Activated CD8-positive, alpha-beta T cell treated with anti-CD3 and anti-CD28 coated beads for 36 hours (primary cell): ENCODE measurements at places on chromosomes 5 and 9. TPM values are rescaled to one million over a fixed set of nuclear protein-coding genes. Genes with fewer than 3 reads are reported as not detected.

DNA sequence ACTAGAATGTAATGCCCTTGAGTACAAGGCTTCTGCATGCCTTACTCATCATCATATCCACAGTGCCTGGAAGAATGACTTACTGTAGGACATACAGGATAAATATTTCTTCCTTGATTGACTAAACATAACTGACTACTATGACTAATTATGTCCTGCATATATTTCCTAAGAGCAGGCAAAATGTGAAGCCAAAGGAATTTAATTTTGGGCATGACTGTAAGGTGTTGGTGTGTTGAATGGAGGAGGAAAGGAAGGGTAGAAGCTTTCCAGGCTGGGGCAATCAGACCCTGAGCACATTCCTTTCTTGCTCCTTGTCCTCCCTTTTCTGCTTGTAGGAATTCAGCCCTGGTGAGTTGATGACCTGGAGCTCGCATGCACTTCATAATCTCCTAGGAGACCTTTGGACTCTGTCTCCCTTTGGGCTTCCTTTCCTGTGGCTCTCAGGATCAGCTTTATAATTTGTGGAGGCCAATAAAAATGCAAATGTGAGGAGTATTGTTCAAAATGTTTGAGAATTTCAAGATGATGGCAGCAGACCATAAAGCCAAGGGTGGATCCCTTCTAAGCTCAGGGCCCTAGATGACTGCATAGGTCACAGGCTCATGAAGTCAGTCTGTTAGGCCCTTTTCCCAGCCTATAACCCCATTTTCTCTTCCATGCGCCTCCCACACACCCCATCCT lies 174.0 kb downstream of the HMHB1 start:
- no peaks in the 10 kb centered on the region for H3K36me3 ChIP-seq
- no peak overlapping the region for H3K4me3 ChIP-seq
- DNase-seq: no peak
- H3K27me3 ChIP-seq: peaks cover 3% of the 10 kb centered on the region

DNA sequence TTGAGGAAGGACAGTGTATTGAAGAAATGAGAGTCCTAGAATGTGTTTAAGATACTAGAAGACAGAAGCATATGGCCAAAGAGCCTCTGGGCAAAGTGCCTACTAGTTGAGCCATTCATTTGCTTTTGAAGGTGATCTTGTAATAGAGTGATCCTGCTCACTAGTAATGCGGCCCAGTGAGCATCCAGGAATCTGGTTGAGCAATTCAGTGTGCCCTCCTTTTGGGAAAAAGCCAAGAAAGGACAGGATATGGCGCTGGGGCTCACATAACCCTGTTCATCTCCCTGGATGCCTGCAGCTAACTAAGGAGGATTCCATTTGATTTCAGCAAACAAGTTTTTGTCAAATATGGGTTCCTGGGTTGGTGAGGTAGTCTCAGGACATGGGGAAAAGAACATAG lies 16.3 kb downstream of the ADAM19 start:
- peaks cover 11% of the 10 kb centered on the region for H3K4me1 ChIP-seq
- DNase-seq: no peak
- H3K4me3 ChIP-seq: no peak overlapping the region
- H3K27me3 ChIP-seq: peaks cover 2% of the 10 kb centered on the region
- H3K36me3 ChIP-seq: peaks cover 2% of the 10 kb centered on the region
- no peak overlapping the region for H3K27ac ChIP-seq

DNA sequence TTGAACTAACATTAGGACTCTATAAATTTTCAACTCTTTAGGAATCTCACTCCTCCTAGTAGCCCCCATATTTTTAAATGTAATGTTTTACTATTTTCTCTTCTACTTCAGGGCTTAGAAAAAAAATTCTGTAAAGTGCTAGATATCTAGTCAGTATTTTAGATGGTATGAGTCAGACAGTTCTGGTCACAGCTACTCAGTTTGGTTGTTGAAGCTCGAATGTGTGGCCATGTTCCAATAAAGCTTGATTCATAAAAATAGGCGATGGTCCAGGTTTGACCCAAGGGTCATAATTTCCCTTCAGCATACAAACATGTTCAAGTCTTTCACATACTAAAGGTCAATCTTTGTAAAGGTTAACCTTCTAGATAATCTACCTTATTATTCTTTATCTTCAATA lies 566.0 kb upstream of the CDH18 start:
- H3K36me3 ChIP-seq: no peaks in the 10 kb centered on the region
- H3K4me3 ChIP-seq: no peak overlapping the region
- no peaks in the 10 kb centered on the region for H3K4me1 ChIP-seq
- H3K27me3 ChIP-seq: no peaks in the 10 kb centered on the region

GRCh38 chr5:91160714-91161285 lies 222.3 kb downstream of the ARRDC3 start:
- no peaks in the 10 kb centered on the region for H3K27me3 ChIP-seq
- peaks cover 21% of the 10 kb centered on the region for H3K4me1 ChIP-seq
- H3K4me3 ChIP-seq: no peak overlapping the region
- DNase-seq: no peak

DNA sequence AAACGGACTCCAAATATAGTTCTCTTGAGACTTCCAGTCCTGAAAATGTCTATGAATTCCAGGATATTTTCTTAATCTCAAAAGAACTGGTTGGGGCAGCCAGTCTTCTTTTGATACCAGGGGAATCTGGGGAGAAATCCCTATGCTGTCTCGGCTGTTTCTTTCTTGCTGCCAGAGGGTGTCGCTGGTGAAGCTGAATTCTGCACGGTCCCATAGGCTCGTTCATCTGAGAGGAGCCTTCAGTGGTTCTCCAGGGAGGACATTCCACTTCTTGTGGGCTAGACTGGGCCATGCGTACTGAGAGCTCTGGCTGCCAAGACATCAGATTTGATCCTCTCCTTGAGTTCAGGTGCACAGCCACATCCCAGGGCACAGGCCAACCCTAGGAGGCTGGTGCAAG lies 155.0 kb upstream of the CLINT1 start:
- no peak overlapping the region for H3K27ac ChIP-seq
- H3K27me3 ChIP-seq: peaks cover 22% of the 10 kb centered on the region
- H3K36me3 ChIP-seq: no peaks in the 10 kb centered on the region
- DNase-seq: peak; percentile 7

GRCh38 chr9:79584655-79584982 lies 12.9 kb downstream of the TLE4 start:
- no peaks in the 10 kb centered on the region for H3K27me3 ChIP-seq
- H3K27ac ChIP-seq: no peak overlapping the region
- H3K36me3 ChIP-seq: peaks cover 22% of the 10 kb centered on the region
- no peak overlapping the region for H3K4me3 ChIP-seq

- no peak overlapping the region for H3K27ac ChIP-seq
- H3K36me3 ChIP-seq: no peaks in the 10 kb centered on the region
- no peak overlapping the region for H3K4me3 ChIP-seq
- H3K27me3 ChIP-seq: no peaks in the 10 kb centered on the region
- no peak for DNase-seq
- H3K4me1 ChIP-seq: no peaks in the 10 kb centered on the region
These were observed 396.2 kb downstream of the EFNA5 start for GRCh38 chr5:107274571-107274970.

DNA sequence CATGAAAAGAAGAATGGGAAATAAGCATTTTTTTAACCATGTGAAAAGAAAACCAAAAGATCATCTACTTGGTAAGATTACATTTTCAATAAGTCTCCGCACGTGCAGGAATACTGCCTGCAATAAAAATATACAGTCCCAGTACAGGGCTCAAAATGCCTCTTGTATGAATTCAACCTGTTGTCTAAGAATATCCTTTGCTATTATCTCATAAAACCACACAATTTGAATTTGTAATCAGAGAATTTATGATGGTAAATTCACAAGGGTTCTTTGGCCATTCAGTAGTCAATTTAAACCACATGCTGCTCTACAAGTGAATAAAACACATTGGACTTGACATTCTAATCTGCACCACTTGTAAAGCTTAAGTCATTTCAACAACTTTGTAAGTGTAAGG lies 46.6 kb downstream of the ST8SIA4 start:
- H3K36me3 ChIP-seq: peaks cover 53% of the 10 kb centered on the region
- H3K4me1 ChIP-seq: peaks cover 62% of the 10 kb centered on the region
- H3K4me3 ChIP-seq: no peak overlapping the region
- no peak for DNase-seq
- peak overlapping the region; percentile 25 for H3K27ac ChIP-seq
- H3K27me3 ChIP-seq: no peaks in the 10 kb centered on the region

DNA sequence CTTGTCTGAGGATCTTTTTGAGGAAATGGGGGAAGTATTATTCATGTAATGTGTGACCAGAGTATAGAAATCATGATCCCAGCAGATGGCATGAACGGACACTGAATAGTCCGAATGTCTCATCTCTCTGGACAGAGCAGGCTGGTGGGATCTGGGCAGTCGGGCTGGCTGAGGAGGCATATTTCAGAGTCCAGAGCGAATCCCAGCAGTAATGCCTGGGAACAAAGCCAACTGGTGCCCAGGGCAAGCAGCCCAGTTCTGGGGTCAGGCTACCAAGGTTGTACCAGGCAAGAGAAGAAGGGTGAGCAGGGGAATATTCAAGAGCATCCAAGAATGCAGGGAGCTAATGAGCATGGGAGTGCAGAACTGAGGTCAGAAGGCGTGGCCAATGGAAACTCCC lies 306.4 kb downstream of the ZSWIM6 start:
- no peak overlapping the region for H3K27ac ChIP-seq
- no peaks in the 10 kb centered on the region for H3K36me3 ChIP-seq
- H3K27me3 ChIP-seq: peaks cover 3% of the 10 kb centered on the region

DNA sequence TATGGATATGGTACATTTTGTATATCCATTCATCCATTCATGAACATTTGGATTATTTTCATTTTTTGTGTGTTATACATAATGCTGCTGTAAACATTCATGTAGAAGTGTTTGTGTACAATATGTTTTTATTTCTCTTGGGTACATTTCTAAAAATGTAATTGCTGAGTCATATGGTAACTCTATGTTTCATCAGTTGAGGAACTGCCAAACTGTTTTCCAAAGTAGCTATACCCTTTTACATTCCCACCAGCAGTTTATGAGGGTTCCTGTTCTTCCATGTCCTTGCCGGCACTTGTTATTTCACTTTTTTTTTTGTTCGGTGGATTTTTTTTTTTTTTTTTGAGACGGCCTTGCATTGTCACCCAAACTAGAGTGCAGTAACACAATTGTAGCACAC lies 54.0 kb upstream of the MCCC2 start:
- no peak overlapping the region for H3K4me3 ChIP-seq
- H3K27me3 ChIP-seq: no peaks in the 10 kb centered on the region
- peaks cover 35% of the 10 kb centered on the region for H3K36me3 ChIP-seq
- peaks cover 9% of the 10 kb centered on the region for H3K4me1 ChIP-seq
- H3K27ac ChIP-seq: no peak overlapping the region

DNA sequence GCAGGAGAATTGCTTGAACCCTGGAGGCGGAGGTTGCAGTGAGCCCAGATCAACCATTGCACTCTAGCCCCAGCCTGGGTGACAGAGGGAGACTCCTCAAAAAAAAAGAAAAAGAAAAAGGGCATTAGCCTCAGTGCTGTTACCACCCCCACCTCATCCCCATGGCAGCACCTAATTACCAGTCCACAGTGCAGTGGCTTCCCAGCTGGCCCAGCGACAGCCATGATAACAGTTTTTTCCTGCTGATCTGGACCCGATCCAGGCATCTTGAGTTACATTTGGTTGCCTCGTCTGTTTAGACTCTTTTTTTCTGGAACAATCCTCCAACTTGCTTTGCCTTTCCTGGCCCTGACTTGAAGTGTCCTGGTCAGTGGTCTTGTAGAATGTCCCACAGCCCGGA lies 24.4 kb downstream of the NCS1 start:
- no peaks in the 10 kb centered on the region for H3K27me3 ChIP-seq
- DNase-seq: no peak
- no peak overlapping the region for H3K4me3 ChIP-seq
- no peak overlapping the region for H3K27ac ChIP-seq
- H3K36me3 ChIP-seq: no peaks in the 10 kb centered on the region

- no peaks in the 10 kb centered on the region for H3K27me3 ChIP-seq
- H3K4me3 ChIP-seq: no peak overlapping the region
- H3K27ac ChIP-seq: no peak overlapping the region
- peaks cover 23% of the 10 kb centered on the region for H3K4me1 ChIP-seq
- no peak for DNase-seq
These were observed 125.9 kb upstream of the LMX1B start for GRCh38 chr9:126487856-126488255.

DNA sequence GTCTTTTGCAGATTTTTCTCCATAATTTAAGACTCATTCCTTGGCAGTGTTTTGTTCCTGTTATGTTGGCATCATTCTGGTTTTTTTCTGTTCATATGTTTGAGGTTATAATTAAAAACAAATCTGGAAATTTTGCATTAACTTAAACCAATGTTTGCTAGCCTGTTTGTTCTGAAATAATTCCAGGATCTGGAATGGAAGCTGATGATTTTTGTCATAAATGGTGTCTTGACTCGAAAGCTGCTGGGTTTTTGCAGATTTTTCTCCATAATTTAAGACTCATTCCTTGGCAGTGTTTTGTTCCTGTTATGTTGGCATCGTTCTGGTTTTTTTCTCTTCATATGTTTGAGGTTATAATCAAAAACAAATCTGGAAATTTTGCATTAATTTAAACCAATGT lies 318.7 kb upstream of the IRX4 start:
- H3K36me3 ChIP-seq: no peaks in the 10 kb centered on the region
- DNase-seq: no peak
- no peak overlapping the region for H3K27ac ChIP-seq
- H3K4me3 ChIP-seq: no peak overlapping the region

DNA sequence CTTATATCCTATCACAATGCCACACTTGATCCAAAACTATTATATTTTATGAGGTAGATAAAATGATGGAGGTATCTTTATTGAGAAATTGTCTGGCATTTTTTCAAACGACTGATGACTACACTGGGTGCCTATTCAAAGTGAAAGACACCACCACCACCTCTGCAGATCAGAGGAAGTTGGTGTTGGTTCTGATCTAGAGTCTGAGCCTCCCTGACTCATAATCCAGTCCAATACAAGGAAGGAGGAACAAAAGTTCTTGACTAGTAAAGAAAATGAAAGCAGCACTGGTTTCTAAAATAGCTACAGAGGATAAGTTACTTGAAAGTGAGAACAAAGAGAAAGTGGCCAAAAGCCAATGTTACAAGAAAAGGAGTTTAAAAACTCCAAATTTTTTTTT lies 139.9 kb downstream of the RFX3 start:
- peaks cover 45% of the 10 kb centered on the region for H3K4me1 ChIP-seq
- DNase-seq: peak; percentile 71
- H3K27ac ChIP-seq: peak overlapping the region; percentile 25
- H3K27me3 ChIP-seq: no peaks in the 10 kb centered on the region
- H3K36me3 ChIP-seq: peaks cover 37% of the 10 kb centered on the region

Gene AHRR
- 27.9 TPM for total RNA-seq

Gene PITX1
- 0.31 TPM for total RNA-seq

Gene FOXD4L5
- total RNA-seq: 0.11 TPM

Gene DAPK1
- total RNA-seq: 2.1 TPM

Gene BTNL8
- total RNA-seq: not detected

Gene LCN15
- total RNA-seq: not detected

Gene TTC16
- 2.1 TPM for total RNA-seq

Gene GIN1
- total RNA-seq: 9.8 TPM

Gene CARD9
- total RNA-seq: 6.8 TPM

Gene KIAA0825
- total RNA-seq: 0.32 TPM

Gene PDE6A
- total RNA-seq: not detected

Gene FBP1
- 1.2 TPM for total RNA-seq

Gene SMIM33
- total RNA-seq: 0.16 TPM
